ENCODE measurements at places on chromosomes 6 and 20.

- DNase-seq = no peak
These were observed 10.5 kb downstream of the SOX4 start for GRCh38 chr6:21604081-21604480.

- no peak for DNase-seq
These were observed 50.5 kb downstream of the TP53INP2 start for GRCh38 chr20:34754611-34755010.

- DNase-seq = no peak
These were observed 431.8 kb upstream of the NOX3 start for GRCh38 chr6:155887421-155887820.

DNA sequence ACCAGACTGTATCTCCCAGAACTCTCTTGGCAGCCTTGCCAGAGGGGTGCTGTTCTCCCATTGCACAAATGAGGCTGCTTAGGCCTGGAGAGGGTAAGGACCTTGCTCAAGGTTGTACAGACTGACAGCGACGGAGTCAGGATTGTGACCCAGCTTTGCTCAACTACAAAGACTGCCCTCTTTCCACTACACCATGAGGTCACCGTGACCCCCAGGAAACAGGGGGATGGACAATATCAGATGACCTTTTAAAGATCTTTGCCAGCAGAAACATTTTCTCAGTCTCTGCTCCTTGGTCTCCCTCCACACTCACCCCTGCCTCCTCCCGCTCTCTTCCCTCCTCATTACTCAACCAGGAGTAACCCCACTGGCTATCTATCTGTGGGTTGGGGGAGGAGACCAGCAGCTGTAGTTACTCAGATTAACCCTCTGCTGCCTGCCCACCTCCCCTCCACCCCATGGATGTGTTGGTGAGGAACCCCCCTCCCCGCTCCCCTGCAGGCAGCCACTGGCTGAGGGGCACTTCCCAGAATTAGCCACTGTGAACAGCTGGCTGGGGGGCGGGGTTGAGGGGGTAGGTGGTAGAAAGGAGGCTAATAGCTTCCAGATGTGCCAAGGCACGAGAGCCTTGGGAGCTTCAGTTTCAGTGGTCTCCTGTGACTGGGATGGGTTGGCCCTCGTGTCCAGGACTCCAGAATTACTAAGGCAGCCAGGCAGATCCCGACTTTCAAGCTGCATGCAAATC lies 26.9 kb upstream of the MRPS18A start:
- DNase-seq = no peak

DNA sequence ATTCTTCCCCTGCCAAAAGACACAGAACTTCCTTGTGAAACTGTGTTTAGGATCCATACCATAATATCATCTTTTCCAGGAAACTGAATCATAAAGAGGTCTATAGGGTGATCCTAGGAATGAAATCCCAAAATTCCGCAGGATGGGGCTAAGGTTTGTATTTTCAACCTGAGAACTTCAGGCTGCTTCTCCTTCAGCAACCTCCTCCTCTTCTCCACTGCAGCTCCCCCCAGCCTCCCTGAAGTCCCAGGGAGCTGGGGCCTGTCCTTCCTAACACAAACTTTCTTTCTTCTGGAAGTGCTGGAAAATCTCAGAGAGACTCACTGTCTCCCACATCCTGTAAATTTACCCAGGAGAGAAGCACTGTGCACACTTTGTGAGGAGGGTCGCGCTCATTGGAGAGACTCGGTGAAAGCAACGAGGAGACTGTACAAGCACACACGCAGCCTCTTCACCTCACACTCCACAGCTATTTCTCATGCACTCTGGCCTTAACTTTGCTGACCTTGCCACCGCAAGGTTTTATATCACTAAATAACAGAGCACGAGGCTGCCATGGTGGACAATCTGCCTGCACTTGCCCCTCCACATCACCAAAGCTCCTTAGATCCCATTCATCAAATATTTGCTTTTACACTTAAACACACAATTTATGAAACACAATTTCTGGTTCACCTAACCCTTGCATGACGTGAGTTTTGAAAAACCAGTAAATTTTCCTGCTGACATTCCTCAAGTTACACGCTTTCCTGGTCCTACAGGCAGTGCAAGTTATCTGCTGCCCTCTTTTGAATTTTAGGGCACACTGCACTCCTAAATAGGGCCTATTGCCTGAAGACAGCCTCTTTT lies 14.3 kb downstream of the ID4 start:
- DNase-seq = no peak

GRCh38 chr6:3484192-3484591 lies 27.3 kb upstream of the SLC22A23 start:
- DNase-seq = no peak

Data from stimulated activated CD4-positive, alpha-beta T cell treated with anti-CD3 and anti-CD28 coated beads, Interleukin-1b, Interleukin-23, amount 100 ng/mL, for 1 hour (primary cell).